Endothelial cell (in vitro differentiated cells): ENCODE measurements at places on chromosomes 1 and 21. TPM values are rescaled to one million over a fixed set of nuclear protein-coding genes. Genes with fewer than 3 reads are reported as not detected.

GCSAML gene
- total RNA-seq, result 0.23 TPM

GRIK1 gene
- not detected for total RNA-seq

- peaks cover 5% of the 10 kb centered on the region for H3K4me1 ChIP-seq
- H3K27ac ChIP-seq, result no peak overlapping the region
- no peak overlapping the region for H3K4me3 ChIP-seq
- H3K36me3 ChIP-seq, result peaks cover 3% of the 10 kb centered on the region
Measured at GRCh38 chr1:31654474-31654776, 9.7 kb upstream of the PEF1 start.

AGMAT gene
- 0.18 TPM for total RNA-seq

- no peak for DNase-seq
- no peaks in the 10 kb centered on the region for H3K36me3 ChIP-seq
- no peak overlapping the region for H3K27ac ChIP-seq
- H3K27me3 ChIP-seq, result peaks cover 3% of the 10 kb centered on the region
- H3K4me1 ChIP-seq, result peaks cover 3% of the 10 kb centered on the region
- H3K4me3 ChIP-seq, result no peak overlapping the region
Measured at GRCh38 chr1:11434926-11435325, 44.0 kb upstream of the DISP3 start.

- DNase-seq, result no peak
- H3K27me3 ChIP-seq, result peaks cover 6% of the 10 kb centered on the region
- no peak overlapping the region for H3K4me3 ChIP-seq
- H3K27ac ChIP-seq, result no peak overlapping the region
- H3K36me3 ChIP-seq, result peaks cover 5% of the 10 kb centered on the region
- H3K4me1 ChIP-seq, result no peaks in the 10 kb centered on the region
Measured at GRCh38 chr1:41616563-41616962, 132.1 kb upstream of the EDN2 start.

DNA sequence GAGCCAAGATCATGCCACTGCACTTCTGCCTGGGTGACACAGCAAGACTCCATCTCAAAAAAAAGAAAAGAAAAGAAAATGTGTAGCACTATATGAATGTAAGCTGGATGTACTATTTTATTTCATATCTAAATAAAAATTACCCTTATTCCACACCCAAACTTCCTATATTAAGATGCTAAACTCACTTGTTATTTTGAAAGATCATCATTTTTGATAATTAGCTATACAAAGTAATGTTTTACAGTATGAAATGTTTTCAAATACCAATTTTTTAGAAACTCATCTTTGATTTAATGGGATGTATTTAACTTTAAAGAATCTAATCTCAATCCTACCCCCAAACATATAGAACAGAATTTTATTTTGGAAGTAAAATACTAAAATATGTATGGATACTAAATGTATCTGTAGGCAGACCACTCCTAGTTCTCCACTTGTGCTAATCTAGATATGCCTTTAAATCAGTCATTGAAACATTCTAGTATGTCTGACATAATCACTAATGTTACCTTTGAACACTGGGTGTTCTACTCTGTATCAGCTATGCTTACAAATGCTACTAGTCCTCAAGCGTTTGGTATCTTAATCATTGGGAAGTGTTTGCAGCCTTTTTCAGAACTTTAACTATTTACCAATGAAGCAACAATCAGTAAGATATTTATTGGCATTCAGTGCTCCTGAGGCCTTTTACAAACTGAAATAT is 12.9 kb downstream of the MIER1 start:
- peaks cover 4% of the 10 kb centered on the region for H3K4me1 ChIP-seq
- DNase-seq, result no peak
- H3K27ac ChIP-seq, result no peak overlapping the region
- H3K27me3 ChIP-seq, result no peaks in the 10 kb centered on the region
- H3K4me3 ChIP-seq, result no peak overlapping the region
